Stromal cell of bone marrow (primary cell): ENCODE measurements at places on chromosomes 5 and 9.

DNA sequence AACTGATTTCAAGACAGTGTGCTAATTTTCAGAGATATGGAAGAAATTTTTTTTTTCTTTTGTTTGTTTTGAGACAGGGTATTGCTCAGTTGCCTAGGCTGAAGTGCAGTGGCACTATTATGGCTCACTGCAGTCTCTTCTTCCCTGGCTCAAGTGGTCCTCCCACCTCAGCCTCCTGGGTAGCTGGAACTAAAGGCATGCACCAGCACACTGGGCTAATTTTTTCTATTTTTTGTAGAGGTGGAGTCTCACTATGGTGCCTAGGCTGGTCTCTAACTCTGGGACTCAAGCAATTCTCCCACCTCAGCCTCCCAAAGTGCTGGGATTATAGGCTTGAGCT lies 9.9 kb upstream of the TEX48 start:
- DNase-seq = no peak

GRCh38 chr5:89036704-89037489 lies 153.9 kb upstream of the MEF2C start:
- no peak for DNase-seq

DNA sequence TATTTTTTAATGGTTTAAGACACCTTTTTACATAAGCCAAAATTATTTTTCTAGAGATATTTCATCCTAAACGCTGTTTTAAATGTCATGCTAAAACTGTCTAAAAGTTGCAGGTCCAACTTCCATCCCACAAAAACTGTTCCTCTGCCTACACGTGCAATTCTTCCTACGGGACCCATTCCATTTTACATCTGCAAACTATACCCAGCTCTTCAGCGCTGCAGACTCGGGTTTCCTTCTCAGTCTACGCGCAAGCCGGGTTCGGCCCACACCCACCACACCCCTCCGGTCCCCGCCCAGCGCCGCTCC lies 8.7 kb downstream of the RANBP6 start:
- DNase-seq = no peak

- no peak for DNase-seq
Measured at GRCh38 chr9:5569409-5569808, 59.1 kb downstream of the PDCD1LG2 start.

DNA sequence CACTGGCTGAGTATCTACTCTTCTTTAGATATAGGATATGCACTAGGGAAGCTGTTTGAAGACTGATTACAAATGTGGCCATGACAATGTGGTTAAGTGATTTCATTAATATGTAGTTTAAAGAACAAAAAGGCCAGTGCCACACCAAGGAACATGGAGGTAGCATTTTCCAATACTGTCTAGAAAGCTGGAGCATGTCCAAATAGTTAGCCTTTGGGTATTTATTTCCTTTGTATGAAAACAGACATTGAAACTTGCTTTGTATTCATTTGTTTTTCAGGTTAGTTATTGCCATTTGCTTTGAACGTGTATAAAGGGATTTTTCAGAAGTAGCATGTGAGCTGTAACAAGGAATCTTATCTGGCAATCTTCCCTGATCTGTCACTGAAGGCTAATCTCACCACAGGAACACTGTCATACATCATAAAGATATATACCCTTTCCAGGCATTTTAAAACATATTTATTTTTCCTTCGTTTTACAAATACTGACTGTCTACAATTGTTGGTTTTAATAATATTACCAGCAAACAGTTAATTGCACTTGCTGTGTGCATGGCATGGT lies 93.4 kb downstream of the PLPPR1 start:
- DNase-seq = no peak

DNA sequence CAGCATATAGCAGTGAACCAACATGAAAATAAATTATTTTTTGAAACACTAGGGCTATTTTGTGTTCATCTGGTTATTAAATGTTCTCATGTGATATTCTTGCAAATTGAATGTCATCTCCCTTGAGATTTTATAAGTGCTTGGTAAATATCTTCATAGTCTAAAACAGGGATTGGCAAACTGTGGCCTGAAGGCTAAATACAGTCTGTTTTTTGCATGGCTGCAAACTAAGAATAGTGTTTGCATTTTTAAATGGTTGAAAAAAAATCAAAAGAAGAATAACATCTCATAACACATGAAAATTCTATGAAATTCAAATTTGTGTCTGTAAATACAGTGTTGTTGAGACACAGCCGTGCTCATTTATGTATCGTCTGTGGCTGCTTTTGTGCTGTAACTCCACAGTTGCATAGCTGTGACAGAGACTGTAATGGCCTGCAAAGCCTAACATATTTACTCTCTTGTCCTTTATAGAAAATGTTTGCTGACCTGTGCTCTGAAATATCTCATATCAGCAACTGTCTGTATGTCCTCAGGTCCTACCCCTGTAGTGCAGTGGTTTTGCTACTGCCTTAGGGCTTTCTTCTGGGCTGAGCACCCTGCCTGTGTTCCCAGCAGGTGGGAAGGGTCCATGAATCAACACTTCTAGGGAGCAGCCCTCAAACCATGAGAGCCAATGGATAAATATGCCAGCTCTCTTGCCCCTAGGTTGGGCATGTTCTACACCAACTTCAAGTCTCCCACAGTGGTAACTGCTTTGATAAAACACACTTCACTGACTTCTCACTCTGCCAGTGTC lies 41.7 kb upstream of the ARRDC3 start:
- DNase-seq = no peak

- no peak for DNase-seq
Measured at GRCh38 chr9:84138541-84138940, 157.9 kb downstream of the RMI1 start.

GRCh38 chr9:96482476-96482875 lies 32.5 kb downstream of the HABP4 start:
- DNase-seq = no peak

DNA sequence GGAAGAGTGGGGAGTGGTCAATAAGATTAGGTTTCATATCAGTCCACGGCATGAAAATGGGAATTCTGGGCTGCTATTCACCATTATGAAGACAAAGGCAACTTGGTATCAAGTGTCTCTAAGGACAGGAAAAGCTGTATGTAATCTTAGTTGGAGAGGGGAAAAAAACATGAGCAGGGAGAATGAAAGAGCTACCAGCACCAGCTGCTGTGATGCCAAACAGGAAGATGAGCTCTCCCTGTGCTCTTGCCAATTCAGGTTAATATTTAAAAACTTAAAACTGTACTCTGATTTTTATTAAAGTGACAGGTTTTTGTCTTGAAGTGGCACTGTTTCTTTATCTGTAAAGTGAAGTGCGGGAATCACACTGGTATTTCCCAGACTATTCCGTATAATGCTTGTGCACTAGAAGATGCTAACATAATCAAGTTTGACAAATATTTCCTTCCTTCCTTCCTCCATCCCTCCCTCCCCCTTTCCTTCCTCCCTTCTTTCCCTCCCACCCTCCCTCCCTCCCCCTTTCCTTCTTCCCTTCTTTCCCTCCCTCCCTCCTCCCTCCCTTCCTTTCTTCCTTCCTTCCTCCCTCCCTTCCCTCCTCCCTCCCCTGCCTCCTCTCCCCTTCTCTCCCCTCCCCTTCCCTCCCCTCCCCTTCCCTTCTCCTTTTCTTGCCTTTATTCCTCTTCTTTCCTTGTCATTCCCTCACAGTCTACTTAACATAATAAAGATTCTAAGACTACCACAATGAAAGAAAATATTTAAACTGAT lies 1383.0 kb upstream of the C9orf72 start:
- DNase-seq = no peak

DNA sequence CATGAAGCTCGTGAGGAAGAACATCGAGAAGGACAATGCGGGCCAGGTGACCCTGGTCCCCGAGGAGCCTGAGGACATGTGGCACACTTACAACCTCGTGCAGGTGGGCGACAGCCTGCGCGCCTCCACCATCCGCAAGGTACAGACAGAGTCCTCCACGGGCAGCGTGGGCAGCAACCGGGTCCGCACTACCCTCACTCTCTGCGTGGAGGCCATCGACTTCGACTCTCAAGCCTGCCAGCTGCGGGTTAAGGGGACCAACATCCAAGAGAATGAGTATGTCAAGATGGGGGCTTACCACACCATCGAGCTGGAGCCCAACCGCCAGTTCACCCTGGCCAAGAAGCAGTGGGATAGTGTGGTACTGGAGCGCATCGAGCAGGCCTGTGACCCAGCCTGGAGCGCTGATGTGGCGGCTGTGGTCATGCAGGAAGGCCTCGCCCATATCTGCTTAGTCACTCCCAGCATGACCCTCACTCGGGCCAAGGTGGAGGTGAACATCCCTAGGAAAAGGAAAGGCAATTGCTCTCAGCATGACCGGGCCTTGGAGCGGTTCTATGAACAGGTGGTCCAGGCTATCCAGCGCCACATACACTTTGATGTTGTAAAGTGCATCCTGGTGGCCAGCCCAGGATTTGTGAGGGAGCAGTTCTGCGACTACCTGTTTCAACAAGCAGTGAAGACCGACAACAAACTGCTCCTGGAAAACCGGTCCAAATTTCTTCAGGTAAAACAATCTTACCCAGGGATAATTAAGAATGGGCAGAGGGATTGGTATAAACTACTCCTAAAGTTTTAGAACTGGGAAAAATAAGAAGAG lies 12.9 kb downstream of the ITGA1 start:
- DNase-seq = no peak

GRCh38 chr5:137733006-137733405 lies 2.9 kb downstream of the KLHL3 start:
- no peak for DNase-seq

GRCh38 chr5:179257176-179257682 lies 88.0 kb downstream of the ADAMTS2 start:
- no peak for DNase-seq

- DNase-seq = no peak
Measured at GRCh38 chr9:77237896-77238295, 60.6 kb downstream of the VPS13A start.

GRCh38 chr5:168578538-168579487 lies at the start of gene PANK3:
PANK3 (minus strand) TSS chr5:168579368; CDS start chr5:168579283, 85 bp downstream.
- DNase-seq = peak; percentile 26
